ENCODE measurements at places on chromosomes 3 and 15.

DNA sequence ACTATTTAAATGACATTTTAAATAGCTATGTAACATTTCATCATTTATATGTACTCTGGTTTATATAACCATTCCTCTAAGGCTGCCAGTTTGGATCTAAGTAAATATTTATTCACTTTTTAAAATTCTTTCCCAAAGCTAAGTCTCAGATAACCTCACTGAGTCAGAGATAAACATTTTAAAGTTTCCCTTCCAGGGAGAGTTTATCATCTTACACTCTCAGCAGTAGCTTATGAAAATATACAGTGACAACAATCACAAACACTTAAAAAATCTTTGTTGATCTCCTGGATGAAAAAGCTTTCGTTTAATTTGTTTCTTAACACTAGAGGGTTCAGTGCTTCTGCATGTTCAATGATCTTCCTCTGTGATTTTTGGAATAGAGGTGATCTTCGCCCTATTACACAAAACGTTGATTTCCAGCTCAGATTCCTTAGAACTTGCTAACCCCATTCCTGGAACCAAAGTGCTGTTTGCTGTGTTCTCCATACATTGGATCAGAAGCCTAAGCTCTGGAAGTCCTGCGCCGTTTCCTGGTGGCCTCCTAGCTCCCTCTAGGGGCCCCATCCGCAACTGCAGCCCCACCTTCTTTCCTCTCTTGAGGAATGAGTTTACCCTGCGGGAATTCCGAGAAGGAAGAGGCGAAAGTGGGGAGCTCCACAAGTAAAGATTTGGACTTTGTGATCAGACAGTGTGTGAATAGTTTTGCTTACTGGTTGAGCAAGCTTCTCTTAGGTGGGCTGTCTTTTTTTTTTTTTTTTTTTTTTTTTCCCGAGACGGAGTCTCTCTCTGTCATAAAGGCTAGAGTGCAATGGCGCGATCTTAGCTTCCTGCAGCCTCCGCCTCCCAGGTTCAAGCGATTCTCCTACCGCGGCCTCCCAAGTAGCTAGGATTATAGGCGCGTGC, 29.3 kb upstream of the SACM1L start:
- DNase-seq: peak; percentile 21

GRCh38 chr3:51704511-51704950, 2.3 kb upstream of the GRM2 start:
- DNase-seq: no peak

GRCh38 chr3:121592856-121593702, at the start of gene FBXO40:
TSS of gene FBXO40 (plus strand) at chr3:121593379. CDS start at chr3:121620576, 27,197 bp downstream.
- DNase-seq: no peak

- DNase-seq: no peak
Observed at GRCh38 chr15:88878720-88879184, 16.6 kb downstream of the HAPLN3 start.

DNA sequence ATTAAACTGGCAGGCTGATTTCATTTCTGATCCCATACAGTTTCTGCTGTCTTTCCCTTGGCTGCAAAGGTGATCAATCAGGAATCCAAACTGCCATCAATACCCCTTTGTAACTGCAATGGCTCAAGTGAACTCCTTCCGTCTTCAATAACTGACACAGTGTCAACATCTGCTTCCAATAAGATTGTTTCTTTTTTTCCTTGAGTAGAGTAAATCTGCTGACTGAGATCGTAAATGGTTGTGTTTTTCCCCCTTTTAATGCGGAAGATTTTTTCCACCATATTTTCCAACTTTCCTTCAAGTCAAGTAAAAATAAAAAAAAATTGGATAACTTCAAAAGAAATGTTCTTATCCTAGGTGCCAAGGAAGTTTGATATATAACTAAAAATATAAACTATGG, 48.7 kb downstream of the VGLL3 start:
- DNase-seq: no peak

DNA sequence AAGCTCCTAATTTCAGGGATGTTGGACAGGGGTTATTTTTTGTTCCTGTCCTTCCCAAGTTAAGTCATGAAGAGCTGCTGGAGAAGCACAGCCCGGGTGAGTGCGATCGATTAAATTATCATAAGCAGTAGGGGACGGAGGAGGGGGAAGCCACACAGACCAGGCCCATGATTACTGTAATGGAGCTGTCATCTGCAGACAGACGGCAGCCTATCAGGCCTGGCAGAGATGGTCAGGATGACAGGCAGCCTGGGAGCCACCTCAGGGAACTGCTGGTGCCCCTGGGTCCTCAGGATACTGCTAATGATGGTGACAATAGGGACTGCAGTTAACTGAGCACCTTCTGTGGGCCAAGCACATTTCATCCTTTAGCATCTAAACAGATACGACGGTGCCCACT, 147.7 kb downstream of the RAB11A start:
- no peak for DNase-seq

DNA sequence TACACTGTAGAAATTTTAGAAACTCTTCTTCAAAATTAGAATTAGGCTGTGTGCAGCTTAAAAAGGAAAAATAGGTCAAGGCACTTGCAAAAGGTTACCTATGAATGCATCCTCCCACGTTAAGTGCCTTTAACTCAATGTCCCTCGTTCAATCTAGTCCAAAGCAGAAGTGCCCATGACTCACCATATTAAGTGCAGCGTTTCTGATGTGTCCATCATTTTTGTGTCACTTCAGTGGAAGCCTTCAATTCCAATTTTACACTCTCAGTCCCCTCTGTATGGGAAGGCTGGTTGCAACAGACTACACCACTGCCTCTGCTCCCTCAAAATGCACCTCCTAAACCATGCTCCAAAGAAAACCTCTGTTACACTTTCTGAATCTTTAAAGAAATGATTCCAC, 53.4 kb downstream of the FOXB1 start:
- no peak for DNase-seq

DNA sequence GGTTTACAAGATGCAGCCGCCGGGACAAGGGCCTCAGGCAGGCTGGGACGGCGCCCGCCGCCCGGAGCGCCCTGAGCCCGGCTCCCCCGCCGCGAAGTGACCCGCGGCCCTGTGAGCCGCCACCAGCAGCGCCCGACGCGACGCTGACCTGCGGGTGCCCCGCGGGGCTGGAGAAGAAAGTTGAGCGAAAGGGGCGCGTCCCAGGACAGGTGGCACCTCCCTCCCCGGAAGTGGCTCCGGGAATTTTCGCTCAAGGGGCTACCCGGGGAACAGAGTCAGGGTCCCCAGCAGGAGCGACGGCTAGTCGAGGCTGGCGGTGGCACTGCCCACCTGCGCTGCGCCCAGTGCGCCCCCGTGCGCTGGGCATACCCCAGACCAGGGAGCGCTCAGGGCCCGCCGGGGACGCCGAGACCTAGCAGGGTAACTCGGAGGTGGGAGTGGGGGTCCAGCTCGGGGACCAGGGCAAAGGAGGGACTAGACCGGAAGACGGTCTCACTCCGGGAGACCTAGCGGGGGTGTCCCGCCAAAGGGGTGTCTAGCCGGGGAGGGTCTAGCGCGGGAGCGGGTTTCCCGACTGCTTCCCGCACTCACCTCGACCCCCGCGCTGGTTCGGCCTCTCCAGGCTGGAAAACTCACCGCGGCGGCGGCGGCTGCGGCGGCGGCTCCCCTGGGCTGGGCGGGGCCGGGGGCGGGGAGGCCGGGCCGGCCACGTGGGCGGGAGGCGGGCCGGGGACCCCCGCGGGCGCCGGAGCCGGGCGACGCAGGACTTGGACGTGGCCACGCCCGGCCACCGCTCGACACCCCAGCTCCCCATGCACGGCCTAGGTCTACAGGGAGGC, 18.4 kb downstream of the SPATA12 start:
- no peak for DNase-seq

- DNase-seq: peak; percentile 39
Observed at GRCh38 chr15:91469632-91470567, 369.8 kb downstream of the SV2B start.

- no peak for DNase-seq
Observed at GRCh38 chr3:11431319-11431718, 159.1 kb downstream of the ATG7 start.

GRCh38 chr3:19938295-19938627, 4.2 kb upstream of the EFHB start:
- no peak for DNase-seq

DNA sequence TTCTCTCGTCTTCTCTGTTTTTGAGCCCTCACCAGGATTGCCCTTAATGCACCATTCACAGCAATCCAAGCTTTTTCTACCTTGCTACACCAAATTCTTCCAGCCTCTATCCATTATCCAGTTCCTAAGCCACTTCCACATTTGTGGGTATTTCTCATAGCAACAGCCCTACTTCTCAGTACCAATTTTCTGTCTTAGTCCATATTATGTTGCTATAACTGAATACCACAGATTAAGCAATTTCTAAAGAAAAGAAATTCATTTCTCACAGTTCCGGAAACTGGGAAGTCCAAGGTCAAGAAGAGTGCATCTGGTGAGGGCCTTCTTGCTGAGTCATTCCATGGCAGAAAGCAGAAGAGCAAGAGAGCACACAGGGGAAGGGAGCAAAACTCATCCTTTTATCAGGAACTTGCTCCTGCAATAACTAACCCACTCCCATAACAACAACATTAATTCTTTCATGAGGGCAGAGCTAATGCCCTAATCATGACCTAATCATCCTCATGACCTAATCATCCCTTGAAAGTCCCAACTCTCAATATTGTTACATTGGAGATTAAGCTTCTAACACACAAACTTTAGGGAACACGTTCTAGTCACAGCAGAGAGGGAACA, 9.7 kb upstream of the EIF1B start:
- DNase-seq: no peak

DNA sequence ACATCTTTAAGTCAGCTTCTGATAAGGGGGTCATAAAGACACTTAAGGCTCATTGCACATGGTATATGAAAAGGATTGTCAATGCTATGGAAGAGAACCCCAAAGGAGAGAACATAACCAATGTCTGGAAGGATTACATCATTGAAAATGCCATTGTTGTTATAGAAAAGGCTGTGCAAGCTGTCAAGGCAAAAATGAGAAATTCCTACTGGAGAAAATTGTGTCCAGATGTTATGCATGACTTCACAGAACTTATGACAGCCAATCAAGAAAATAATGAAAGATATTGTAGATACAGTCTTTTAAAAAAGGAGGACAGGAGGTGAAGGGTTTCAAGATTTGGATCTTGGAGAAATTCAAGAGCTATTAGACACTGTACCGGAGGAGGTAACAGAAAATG, 96.3 kb upstream of the MBNL1 start:
- DNase-seq: no peak

GRCh38 chr3:188233320-188233719, 79.4 kb downstream of the LPP start:
- DNase-seq: no peak

DNA sequence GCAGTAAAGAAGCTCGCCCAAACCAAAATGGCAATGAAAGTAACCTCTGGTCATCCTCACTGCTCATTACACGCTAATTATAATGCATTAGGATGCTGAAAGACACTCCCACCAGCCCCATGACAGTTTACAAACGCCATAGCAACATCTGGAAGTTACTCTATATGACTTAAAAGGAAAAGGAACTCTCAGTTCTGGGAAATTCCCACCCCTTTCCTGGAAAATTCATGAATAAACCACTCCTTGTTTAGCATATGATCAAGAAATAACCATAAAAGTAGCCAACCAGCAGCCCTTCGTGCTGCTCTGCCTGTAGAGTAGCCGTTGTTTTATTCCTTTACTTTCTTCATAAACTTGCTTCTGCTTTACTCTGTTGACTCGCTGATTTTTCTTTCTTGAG, 164.6 kb downstream of the SMAD6 start:
- DNase-seq: no peak

DNA sequence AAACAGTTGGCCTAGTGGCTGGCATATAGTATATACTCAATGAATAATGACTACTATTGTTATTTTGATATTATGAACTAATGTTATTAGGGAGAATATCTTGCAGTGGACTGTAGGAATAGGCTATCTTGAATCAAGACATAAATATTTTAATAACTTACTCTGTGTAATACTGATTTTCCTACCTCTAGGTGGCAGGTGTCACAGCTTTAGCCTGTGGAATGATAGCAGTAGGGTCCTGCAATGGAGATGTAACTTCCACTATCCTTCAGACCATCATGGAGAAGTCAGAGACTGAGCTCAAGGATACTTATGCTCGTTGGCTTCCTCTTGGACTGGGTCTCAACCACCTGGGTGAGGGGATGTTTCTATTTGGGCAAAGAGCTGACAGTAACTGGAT, 6.5 kb downstream of the PSMD2 start:
- no peak for DNase-seq

DNA sequence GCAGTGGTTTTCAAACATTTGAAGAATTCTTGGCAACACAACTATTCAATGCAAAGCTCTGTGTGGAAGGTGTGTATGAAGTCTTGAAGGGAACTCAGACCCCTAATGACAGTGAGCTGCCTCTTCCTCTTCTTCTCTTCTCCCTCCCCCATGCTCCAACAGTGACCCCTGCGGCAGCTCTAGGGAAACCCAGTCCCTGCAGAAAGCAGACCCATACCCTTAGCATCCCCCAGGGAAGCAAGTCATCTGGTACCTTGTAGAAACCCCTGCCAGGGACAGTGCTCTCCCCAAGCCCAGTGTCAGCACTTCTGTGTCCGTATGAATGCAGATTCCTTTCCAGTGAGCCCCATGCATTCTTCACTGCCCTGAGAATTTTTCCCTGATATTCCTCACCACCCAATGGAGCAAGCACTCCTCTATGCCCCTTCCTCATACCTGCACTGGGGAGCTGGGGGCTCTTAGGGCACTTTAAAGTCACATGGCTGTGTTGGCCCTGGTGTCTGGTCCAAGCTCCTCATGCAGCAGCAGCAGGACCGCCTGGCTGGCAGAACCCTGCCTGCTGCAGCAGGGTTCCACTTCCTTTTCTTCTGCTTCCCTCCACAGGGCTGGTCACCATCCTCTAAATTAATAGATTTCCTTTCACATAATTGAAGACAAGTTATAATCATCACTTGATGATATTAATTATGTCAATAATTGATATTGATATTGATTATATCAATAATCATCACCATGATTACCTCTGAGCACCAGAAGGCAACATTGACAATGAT, 442.5 kb downstream of the EPHB1 start:
- DNase-seq: no peak

DNA sequence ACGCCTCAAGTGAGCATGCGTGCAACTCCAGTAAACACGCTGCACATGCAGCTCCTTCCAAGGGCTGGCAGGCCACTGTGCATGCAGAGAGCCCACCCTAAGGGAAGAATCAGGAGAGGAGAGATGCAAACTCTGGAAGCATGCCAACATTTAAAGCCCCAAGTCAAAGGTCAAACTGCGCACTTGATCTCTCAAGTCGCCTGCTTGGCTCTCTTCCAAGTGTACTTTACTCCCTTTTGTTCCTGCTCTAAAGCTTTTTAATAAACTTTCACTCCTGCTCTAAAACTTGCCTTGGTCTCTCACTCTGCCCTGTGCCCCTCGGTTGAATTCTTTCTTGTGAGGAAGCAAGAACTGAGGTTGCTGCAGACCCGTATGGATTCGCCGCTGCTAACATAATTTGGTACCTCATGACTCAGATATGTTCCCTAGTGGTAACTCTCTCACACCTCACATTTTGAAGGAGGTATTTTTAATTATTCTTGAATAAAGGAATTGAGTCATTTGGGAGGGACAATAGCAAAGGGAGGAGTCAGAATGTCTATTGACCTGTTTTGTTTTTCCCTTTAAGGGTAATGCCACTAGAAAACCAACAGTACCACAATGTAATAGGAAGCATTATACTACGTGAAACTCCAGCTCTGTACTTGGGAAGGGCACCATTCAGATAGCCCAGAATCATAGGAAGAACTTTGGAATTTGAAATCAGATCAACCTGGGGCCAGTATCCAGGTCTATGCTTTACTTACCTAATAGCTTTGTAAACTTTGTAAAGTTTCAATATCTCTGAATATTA, 19.6 kb upstream of the DGKG start:
- DNase-seq: no peak
